Pancreas (tissue), 10 donors: ENCODE measurements at places on chromosomes 11 and 22.

DNA sequence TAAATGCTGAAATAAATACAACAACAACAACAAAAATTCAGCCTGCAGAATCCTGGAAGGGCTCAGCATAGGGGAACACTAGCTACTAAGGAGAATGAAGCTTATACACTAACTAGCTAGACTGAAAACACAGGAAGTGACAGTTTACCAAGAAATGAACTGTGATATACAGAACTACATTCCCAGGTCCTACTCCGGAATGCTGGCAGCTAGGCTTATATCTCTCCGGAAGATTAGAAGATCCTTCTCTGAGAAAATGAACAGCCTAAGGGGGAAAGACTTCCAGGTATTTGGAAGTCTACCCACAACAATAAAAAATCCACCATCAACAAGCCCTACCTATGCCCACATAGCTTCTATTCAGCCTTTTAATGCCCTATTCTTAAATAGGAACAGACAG is 31.0 kb downstream of the CCDC34 start:
- DNase-seq: no peak

- DNase-seq: peak; percentile 41
These were observed 14.2 kb upstream of the OMP start for GRCh38 chr11:77088236-77089003.

- peak; percentile 2 for DNase-seq
These were observed 2.2 kb downstream of the TANGO2 start for GRCh38 chr22:20022978-20023613.

- no peak for DNase-seq
These were observed 12.7 kb downstream of the BTG4 start for GRCh38 chr11:111499483-111499882.

DNA sequence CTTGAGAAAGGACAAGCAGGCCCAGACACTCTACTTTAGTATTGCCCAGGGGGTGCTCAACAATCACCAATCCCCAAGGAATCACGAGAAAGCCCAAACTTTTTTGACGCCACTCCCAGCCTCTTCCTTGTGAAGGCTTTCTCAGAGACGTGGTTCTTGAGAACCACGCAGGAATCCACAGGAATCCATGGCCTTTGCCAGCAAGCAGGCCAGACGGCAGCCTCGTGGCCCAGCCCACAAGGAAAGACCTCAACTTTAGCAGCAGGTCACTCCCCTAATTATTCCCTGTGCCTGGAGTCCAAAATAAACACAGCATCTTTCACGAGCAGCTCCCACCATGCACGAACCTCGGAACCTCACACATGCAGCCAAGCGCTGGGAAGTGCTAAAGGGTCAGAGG is 104.2 kb downstream of the WT1 start:
- no peak for DNase-seq

DNA sequence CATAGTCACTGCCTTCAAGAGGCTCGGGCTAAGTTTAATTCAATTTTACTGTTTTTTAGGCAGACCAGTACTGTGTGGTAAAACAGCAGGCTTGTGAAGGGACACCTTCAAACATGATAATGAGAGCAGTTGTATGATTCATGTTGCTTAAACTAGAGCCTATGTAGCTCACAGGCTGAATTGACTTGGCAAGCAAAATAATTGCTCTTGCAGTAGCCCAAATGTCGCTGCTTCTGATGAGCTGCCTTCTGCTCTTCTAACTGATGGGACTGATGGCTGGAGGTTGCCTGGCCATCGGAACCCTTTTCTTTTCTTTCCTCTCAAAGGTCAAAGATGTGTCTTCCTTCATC is 137.6 kb downstream of the MAML2 start:
- no peak for DNase-seq
